Cerebellum (tissue), 4 donors: ENCODE measurements at places on chromosomes 4 and X. TPM values are rescaled to one million over a fixed set of nuclear protein-coding genes. Genes with fewer than 3 reads are reported as not detected.

GRCh38 chr4:125316401-125316790 lies 1.6 kb downstream of the FAT4 start:
- DNase-seq = no peak

DNA sequence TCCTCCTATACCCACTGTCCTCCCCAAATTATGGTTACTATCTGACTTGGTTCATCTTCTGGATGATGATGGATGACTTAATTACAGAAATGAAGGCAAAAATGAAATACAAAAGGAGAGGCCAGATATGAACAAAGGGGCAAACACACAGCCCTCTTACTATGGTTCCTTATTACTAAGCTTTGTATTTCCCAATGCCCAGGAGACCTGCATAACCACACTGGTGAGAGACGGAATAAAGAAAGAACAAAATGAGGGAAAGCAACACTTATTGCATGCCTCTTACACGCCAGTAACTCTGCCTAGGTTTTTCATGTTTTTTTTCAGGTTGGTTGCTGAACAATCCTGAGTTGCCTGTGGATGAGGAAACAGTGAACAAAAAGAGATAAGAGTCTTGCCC lies 120.5 kb downstream of the SLC10A7 start:
- DNase-seq = no peak

STOX2 gene
- total RNA-seq = 44.2 TPM

- no peak for DNase-seq
These were observed 69.6 kb downstream of the FGFBP1 start for GRCh38 chr4:15868826-15869413.

DNA sequence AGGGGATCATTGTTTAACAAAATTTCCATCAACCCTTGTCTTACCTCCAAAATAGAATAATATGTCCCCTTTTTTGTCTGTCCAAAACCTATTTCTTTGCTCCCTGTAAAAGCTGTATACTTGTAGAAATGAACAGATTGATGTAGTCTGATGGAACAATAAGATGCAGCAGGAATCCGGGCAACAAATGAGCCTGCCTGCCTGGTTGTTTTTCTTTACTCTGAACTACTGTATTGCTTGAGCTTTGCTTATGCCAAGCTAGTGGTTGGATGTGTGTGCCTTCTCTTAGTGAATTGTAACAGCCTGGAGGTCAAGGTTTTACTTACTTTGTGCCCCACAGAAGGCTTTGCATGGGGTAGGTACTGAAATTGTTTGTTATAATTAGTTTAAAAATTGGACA lies 116.2 kb upstream of the TLL1 start:
- peak; percentile 54 for DNase-seq

- DNase-seq = no peak
These were observed 22.2 kb downstream of the KDR start for GRCh38 chr4:55103224-55103623.

GRCh38 chr4:167028976-167029375 lies 205.3 kb downstream of the SPOCK3 start:
- no peak for DNase-seq

DNA sequence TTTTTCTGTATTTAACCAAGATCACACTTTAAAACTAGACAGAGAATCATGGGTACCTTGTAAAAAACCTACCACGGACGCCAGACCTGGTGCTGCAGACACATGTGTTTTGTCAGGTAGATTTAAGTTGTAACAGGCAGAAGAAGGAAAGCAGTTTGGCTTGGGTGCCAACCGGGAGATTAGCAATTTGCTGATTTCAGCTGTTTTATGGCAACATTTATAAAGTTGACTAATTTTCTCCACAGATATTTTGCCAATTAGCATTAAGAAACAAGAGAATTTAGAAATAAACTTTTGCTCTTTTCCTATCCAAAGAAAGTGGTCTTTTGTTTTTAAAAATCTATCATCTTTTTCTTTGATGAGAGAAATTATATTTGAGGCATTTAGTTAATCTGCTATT lies 76.3 kb upstream of the STOX2 start:
- no peak for DNase-seq

- no peak for DNase-seq
These were observed 488.6 kb upstream of the MAGEB2 start for GRCh38 chrX:29726811-29727210.

- no peak for DNase-seq
These were observed 36.1 kb downstream of the GSPT2 start for GRCh38 chrX:51779306-51779705.
